Astrocyte of the spinal cord (primary cell): ENCODE measurements at places on chromosomes 3 and 15.

DNA sequence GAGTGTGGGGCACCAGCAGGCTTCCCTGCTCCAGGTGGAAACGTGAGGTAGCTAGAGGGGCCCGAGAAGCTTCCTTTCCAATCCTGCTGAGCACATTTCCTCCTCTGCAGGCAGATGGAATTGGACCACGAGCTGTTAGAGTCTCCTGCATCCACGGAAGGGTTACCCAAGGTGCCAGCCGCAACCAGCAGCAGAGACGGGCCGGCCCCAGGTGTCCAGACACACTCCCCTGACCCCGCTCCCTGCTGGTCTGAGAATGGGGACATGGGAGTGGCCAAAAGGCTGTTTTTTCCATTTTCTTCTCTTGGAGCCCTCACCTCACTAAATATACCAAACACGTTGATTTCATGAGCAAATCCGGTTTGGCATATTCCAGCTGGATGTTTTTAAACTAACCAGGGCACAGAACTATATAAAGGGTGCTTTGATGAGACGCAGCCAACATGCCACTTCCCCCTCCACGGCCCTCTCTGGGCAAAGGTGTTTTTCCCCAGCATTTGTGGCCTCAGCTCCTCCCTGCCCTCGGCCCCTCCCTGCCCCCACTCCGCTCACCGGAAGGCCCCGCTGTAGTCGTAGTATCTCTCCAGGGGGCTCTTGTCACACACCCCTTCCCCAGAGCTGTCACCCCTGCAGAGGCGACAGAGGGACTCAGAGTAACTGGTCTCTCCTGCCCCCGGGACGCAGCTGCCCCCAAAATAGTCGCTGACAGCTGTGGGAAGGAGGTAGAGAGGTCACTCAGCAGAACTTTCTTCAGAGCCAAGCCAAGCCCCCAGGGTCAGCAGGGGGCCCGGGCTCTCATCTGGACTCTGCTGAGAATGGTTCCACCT, 7.0 kb downstream of the MELTF start:
- no peak for DNase-seq

- no peak for DNase-seq
Measured at GRCh38 chr3:98766924-98767323, 3.8 kb downstream of the ST3GAL6 start.

- DNase-seq, result peak; percentile 82
Measured at GRCh38 chr3:58093574-58094195, 85.5 kb downstream of the FLNB start.

- no peak for DNase-seq
Measured at GRCh38 chr3:38018296-38019266, 10.9 kb downstream of the PLCD1 start.

- DNase-seq, result no peak
Measured at GRCh38 chr3:126907557-126907956, 75.4 kb upstream of the PLXNA1 start.

GRCh38 chr3:79217096-79217495, 550.7 kb downstream of the ROBO1 start:
- no peak for DNase-seq

DNA sequence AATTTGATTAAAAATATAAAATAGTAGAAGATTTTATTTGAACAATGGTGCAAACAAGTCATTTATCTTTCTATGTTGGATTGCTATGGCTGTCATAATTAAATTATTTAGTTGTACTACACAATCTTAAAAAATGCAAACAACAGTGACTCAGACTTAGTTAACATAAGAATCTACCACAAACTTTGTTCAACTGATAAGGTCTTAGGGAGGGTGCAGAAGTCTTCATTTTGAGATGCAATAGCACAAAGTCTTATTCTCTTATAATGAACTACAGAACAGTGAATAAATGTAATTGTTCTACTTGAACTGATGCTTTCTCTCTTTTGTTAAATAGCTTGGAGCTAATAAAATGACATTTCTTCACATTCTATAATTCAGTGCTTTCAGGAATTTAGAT, 482.8 kb upstream of the NAALADL2 start:
- no peak for DNase-seq

DNA sequence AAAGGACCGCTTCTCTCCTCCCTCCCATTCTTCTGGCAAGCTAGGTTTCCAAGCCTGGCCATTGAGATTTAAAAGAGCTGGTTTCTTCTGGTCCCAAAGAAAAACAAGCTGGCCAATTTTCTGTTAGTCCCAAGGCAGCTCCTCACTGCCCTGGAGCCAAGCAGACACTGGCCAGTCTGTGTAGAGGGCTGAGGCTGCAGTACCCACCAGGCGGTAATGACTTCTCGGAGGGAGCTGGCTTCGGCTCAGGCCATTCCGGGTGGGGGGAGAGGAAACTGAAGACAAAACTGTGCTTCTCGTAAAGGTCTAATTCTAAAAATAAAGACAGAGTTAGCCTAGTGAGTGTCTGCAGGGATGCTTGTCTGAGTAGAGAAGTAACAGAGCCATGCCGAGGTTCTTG, 78.5 kb upstream of the SMAD3 start:
- DNase-seq, result no peak

- no peak for DNase-seq
Measured at GRCh38 chr15:76358453-76358852, 21.9 kb downstream of the ISL2 start.

DNA sequence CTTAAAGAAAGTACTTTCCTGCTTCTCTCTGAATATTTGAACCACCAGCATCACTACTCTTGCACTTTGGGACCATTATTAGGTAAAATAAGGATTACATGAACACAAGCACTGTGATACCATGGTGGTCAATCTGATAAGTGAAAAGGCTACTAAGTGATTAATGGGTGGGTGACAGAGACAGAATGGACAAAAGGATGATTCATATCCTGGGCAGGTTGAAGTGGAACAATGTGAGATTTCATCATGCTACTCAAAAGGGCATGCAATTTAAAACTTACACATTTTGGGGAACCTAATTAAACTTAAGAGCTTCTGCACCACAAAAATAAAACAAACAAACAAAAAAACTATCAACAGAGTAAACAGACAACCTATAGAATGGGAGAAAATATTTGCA, 172.0 kb upstream of the CD96 start:
- no peak for DNase-seq

- DNase-seq, result no peak
Measured at GRCh38 chr15:98804057-98804380, 155.7 kb downstream of the IGF1R start.

DNA sequence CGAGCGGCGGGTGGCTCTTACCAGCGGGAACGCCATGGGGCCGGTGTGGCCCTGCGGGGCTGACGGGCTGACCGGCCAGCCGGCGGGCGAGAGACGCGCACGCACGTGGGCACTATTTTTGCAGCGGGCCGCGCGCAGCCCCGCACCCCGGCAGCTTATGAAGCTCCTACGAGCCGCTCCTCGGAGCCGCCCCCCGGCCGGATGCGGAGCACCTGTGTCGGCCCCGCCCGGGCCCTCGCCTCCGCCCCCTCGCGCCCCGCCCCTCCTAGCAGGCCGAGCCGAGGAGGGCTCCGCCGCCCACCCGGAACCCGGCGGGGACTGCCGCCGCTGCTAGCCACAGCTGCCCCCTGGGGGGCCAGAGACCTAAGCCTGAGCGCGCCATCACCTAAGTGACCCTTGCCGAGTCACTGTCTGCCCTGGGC, 683 bp upstream of the CPEB1 start:
- DNase-seq, result no peak

GRCh38 chr3:3194861-3195260, 15.4 kb upstream of the CRBN start:
- DNase-seq, result no peak

DNA sequence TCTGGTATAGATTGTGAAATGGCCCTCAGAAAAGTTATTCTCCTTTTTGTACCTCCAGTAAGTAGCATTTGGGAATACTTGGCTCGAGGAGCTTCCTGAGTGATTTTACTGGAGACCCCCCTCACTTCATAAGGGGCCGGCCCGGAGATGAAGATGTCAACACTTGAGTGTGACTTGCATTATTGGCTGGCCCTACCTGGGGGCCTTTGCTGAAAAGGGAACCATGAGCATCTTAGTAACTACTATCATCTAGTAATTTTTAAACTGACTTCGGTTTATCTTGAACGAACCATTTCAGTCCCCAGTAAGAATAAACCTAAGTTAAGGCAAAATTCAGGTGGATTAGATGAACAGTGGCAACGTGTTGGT, 1.3 kb downstream of the FAIM start:
- DNase-seq, result no peak

GRCh38 chr15:90585863-90586262, 56.1 kb downstream of the CRTC3 start:
- DNase-seq, result no peak

DNA sequence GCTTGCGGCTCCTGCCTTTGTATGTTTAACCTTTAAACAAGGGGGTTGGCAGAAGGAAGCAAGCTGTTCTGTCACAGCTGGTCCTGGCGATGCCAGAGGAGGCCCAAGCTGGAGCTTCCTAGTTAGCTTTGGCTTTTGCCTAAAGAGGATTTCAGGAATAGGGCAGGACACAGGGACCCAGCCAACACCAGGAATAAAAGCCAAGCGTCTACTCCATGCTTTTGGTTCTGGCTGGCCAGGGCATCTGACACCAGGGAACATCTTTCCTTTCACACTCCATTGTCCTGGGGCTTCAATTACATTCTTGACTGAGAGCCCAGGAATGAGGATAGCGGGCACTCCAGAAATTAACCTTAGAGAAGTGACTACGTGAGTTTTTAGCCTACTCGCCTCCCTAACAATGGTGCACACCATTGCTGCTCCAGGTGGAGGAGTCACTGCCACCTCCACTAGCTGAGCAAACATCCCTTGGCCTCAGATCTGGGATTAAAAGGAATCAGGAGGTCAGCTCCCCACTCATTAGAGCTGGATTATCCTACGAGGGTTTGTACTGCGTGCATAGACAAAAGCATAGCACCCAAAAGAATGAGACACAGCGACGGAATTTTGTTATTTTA, 38.2 kb downstream of the TPM1 start:
- no peak for DNase-seq

GRCh38 chr3:126985132-126985985, 2.4 kb downstream of the PLXNA1 start:
- DNase-seq, result no peak

DNA sequence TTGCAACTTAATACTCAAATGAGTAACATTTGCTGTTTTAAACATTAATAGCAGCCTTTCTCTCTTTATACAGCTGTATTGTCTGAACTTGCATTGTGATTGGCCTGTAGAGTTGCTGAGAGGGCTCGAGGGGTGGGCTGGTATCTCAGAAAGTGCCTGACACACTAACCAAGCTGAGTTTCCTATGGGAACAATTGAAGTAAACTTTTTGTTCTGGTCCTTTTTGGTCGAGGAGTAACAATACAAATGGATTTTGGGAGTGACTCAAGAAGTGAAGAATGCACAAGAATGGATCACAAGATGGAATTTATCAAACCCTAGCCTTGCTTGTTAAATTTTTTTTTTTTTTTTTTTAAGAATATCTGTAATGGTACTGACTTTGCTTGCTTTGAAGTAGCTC, 40.3 kb downstream of the CTNNB1 start:
- no peak for DNase-seq

DNA sequence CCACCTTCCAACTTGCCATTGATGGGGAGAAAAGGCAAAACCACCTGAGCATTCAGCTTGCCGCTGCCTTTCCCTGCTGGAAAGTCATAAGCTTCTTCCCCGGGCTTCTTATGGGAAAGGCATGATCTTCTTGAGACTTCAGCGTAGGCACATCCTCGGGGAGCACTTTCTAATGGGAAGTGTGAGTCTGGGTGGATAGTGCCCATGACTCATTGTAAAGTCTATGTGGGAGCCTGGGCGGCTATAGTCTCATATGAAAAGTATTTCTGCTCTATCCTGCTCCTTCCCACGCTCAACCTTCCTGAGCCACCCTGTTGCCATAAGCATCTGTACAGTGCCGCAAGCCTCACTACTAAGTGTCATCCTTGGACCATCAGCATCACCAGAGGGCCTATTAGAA, 309.9 kb upstream of the THBS1 start:
- DNase-seq, result peak; percentile 88

GRCh38 chr3:32419742-32420125, 28.1 kb downstream of the CMTM7 start:
- no peak for DNase-seq

- no peak for DNase-seq
Measured at GRCh38 chr15:75203017-75203907, 1.6 kb downstream of the C15orf39 start.
